Daoy (cell line): ENCODE measurements at places on chromosomes 6 and 20. TPM values are rescaled to one million over a fixed set of nuclear protein-coding genes. Genes with fewer than 3 reads are reported as not detected.

- DNase-seq, result no peak
Measured at GRCh38 chr6:12654514-12654913, 62.1 kb upstream of the PHACTR1 start.

GRCh38 chr20:50460115-50460607 lies 50.0 kb upstream of the PTPN1 start:
- no peak for DNase-seq

The GRM1 gene
- total RNA-seq, result not detected in 2 replicates

The PPT2 gene
- 29.4 and 145 TPM in 2 replicates for total RNA-seq

The COL21A1 gene
- total RNA-seq, result 0.06 TPM in 1 of 2 replicates, not detected in the other

- peak; percentile 96 for DNase-seq
Measured at GRCh38 chr20:347640-348484, 951 bp downstream of the NRSN2 start.

- no peak for DNase-seq
Measured at GRCh38 chr20:34102342-34102741, 9.7 kb downstream of the EIF2S2 start.

The COL11A2 gene
- 1.6 and 5.5 TPM in 2 replicates for total RNA-seq

The PDE7B gene
- 0.17 and 0.65 TPM in 2 replicates for total RNA-seq

GRCh38 chr6:119821380-119821779 lies 471.8 kb upstream of the MAN1A1 start:
- DNase-seq, result no peak

DNA sequence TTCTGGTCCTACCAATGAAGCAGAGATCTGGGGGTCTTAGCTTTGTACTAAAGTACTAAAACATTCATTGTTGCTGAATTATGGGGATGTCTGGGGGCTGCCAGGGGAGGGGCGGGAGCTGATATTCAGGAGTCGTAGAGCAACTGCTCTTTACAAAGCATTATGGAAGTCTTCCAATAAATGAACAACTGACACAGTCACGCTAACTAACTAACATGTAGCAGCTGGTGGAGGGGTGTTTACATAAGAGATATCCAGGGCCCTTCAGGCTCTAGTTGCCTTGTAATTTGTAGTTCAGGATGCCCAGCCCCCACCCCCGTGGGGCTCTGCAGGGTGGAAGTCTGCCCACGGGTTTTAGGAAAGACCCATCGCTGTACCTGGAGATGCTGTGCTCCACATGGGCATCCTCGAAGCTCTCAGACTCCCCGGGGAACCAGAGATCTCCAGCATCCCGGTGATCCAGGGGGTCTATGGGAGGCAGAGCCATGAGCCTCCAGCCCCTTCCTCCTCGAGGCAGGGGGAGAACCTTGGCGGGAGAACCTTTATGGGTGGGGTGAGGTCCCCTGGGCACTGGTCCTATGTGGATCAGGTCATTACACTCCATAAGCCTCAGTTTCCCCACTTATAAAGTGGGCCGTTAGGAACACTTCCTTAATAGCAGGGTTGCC lies 3.4 kb downstream of the TREM2 start:
- DNase-seq, result no peak

DNA sequence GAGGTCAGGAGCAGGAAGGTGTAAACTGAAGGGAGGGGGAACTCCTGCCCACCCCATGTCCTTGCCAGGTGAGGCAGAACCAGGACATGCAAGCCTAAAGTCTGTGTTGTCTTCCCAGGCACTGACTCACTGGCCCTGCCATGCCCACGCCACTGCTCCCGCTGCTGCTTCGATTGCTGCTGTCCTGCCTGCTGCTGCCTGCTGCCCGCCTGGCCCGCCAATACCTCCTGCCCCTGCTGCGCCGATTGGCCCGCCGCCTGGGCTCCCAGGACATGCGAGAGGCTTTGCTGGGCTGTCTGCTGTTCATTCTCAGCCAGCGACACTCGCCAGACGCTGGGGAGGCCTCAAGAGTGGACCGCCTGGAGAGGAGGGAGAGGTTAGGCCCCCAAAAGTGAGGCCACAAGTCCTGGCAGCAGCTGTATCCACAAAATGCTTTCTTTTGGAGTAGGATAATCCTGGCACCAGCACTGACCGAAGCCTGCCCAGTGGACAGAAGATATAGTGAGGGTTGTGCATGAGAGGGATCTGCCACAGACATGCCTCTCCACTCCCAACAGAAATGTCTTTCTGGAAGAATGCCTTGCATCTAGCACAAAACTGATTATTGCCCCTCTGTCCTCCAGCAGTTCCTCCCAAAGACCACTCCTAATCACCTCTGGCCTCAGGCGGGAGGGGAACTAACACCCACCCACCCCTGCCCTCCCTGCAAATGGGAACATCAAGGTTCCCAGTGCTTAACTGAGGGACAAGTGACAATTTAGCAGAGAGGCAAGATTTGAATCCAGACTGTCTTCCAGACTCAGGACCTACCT lies 812 bp downstream of the MYMX start:
- DNase-seq, result peak; percentile 58

GRCh38 chr6:33589731-33590530 lies 9.9 kb upstream of the BAK1 start:
- peak; percentile 97 for DNase-seq

GRCh38 chr6:30759575-30760239 lies 15.4 kb upstream of the IER3 start:
- peak; percentile 97 for DNase-seq

- DNase-seq, result no peak
Measured at GRCh38 chr6:21457647-21458046, 135.9 kb upstream of the SOX4 start.

DNA sequence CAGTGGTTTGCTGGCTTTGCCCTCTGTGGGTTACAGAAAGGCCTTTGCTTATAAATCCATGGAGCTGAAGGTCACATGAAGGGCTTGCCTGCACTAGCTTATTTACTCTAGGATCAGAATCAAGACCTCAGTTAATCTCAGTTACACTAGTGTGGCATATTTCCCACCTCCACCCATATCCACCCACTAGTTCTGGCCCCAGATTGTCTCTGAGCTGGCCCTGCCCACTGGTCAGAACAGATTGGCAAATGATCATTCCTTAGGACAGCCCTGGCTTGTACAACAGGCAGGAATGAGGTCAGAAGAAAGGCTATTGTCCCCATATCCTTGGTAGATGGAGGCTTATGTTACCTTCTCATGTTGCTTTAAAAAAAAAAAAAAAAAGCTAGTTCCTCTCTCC lies 33.3 kb upstream of the SASH1 start:
- no peak for DNase-seq

The ASIP gene
- not detected in 2 replicates for total RNA-seq

- DNase-seq, result no peak
Measured at GRCh38 chr6:1412901-1413300, 23.5 kb downstream of the FOXF2 start.

DNA sequence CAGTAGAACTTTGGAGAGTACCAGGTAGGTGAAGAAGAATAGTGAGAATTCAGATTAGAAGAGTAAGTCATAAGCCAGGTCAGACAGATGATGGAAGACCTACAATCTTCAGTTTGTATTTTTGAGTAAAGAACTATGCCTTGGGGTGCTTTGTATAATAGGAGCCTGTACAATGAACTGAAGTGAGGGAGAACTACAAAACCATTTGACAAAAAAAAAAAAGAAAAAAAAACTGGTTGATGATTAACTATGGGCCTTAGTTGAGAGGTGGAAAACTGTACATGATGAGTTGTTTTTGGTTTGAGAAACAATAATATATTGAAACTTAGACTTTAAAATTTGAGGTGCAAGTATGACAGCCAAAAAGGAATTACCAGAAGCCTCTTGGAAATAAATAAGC lies 25.7 kb downstream of the VTA1 start:
- no peak for DNase-seq

The EEF1A2 gene
- total RNA-seq, result 3.9 and 6.4 TPM in 2 replicates

The MGME1 gene
- total RNA-seq, result 8.3 and 12.1 TPM in 2 replicates

GRCh38 chr6:39881851-39882530 lies 52.3 kb downstream of the MOCS1 start:
- DNase-seq, result peak; percentile 59

DNA sequence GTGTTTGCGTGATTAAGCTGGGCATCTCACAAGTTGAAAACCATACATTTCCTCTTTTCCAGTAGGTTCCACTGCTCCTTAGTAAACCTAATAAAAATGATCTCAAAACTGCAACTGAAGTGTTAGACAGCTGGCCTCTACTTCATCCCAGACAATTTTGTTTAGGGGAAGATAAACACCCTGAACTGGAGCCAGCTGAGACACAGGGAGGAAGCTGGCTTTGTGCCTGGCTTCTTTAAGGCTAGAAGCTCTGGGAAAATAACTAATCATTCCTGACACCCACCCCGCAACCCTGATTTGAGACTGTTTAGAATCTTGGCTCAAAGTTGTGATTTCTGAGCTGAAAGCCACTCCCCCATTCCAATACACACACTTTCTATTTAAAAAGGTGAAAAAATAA lies 11.6 kb downstream of the PTPRT start:
- DNase-seq, result no peak

GRCh38 chr6:77972334-77972733 lies 319.5 kb downstream of the MEI4 start:
- DNase-seq, result no peak

GRCh38 chr20:37305839-37306238 lies 16.4 kb downstream of the MANBAL start:
- no peak for DNase-seq

DNA sequence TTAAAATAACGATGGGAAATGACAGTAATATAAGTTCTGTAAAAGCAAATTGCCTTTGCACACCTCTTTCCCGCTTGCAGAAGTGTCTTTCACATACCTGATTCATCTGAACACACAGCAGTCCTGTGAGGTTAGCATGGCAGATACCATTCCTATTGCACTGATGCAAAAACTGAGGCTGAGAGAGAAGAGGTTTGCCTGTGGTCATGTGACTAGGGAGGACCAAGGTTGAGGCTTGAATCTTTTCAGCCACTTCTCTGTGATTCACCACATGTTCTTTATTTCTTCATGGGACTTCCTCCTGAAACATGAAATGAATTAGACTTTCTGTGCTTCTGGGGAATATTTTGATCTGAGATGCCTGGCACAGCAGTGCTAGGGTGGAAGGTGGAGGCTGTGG lies 92.9 kb downstream of the VEGFA start:
- no peak for DNase-seq

The SFTA2 gene
- not detected in 2 replicates for total RNA-seq

DNA sequence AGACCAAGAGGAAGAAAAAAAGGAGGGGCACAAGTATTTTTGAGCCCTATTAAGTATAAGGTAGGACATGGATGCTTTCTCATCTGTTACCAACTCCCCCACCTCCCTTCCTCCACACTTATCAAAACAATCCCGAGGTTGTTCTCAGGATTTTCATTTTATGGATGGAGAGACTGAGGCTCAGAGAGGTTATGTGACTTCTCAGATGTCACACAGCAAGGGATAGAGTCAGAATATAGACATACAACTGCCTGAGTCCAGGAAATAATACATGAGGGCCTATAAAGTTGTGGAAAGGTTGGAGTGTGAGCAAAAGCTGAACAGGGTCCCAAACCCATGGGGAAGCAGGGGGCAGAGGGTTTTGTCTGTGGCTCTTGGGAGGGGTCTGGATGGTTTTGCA lies 19.3 kb downstream of the KCNK17 start:
- no peak for DNase-seq

DNA sequence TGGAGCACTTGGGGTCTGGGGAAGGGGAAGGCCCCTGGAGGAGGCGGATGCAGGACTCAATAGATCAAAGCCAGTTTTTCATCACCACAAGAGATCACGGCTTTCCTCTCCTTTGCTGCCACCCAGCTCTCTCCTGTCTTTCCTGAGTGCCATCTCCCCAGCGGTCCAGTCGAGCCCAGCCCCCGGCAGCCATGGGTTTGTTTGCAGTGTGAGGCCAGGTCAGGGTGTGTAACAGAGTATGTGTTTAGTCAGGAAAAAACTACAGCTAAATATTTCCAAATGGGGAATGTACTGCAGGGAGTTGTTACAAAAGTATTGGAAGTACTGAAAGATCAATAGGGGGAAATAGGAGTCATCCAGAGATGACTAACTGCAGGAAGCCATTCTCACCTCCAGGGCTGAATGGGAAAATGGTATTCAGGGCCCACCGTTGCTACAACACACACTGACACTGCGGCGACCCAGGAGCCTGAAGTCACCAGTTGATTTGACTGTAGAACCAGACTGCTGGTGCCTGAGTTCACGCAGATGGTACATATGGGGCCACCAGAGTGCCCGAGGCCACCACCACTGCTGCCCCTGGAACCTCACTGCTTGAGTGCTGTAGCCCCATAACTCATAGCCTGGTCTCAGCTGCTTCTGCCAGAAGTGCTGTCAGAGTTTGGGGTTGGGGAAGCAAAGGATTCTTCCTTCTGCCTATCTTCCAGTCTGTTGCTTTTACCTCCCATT lies 23.6 kb upstream of the FANCE start:
- no peak for DNase-seq

The GPR63 gene
- total RNA-seq, result 1.7 and 3.0 TPM in 2 replicates

The CDSN gene
- not detected in 2 replicates for total RNA-seq

DNA sequence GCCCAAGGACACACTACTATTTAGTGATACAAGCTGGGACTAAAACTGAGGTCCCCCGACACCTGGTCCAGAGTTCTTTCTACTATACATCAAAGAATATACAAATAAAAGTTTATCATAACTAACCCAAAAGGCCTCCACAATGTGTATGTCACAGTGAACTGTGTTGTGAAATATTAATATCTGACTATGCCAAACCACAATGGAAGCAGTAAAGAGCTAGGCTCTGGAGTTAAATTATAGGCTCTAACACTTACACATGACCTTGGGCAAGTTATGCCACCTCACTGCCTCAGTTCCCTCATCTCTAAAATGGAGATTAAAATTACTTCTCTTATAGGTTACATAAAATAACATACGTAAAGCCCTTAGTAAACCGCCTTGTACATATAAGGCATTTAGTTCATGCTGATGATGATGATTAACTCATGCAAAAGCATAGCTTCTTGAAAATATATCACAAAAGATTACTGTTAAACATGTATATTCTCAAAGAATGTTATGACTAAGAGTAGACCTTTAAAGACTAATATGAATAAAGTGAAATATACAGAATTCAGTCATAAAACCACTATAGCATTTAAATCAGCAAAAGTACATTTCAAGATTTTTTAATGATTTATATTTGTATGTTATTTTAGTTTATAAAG lies 5.7 kb downstream of the SUPT3H start:
- no peak for DNase-seq

DNA sequence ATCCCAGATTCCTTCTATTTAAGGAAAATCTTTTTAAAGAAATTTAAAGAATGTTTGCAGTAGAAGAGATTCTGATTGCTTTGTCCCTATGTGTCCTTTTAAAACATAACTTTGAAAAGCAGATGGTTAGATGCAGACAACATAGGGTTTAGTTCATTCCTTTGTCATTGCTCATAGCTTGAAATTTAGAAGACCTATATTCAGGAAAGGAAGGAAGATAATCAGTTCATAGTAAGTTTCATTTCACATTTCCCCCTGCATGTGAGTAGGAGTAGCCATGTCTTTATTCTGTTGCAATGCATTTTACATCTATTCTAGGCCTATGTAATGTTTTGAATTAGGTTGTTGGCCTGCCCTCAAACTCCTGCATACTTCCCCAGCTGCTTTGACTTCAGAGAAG lies 197.9 kb upstream of the GRIK2 start:
- no peak for DNase-seq
